ENCODE measurements at places on chromosomes 2 and 18. TPM values are rescaled to one million over a fixed set of nuclear protein-coding genes. Genes with fewer than 3 reads are reported as not detected.
A peak's percentile ranks its signal among the peaks of the same experiment; 100 is the strongest.

DNA sequence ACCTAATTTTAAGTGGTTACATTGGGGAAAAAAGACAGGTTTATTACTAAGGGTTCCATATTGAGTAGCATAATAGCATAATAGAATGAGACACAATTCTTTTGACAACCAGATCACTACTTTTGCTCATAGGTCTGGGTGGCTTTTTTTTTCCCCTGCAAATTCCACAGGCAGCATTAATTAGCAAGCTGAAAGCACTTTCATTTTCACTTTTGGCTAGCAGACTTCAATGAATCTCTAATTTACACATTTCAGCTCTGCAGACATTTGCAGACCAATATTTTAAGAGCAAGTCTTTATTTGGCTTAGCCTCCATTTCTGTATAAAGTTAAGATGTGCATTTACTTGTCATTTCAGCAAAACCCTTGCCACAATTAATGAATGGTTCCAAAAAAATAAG, 185.5 kb downstream of the NOL4 start:
- no peak for DNase-seq

GRCh38 chr2:64992990-64993389, 3.8 kb downstream of the SLC1A4 start:
- no peak for DNase-seq

DNA sequence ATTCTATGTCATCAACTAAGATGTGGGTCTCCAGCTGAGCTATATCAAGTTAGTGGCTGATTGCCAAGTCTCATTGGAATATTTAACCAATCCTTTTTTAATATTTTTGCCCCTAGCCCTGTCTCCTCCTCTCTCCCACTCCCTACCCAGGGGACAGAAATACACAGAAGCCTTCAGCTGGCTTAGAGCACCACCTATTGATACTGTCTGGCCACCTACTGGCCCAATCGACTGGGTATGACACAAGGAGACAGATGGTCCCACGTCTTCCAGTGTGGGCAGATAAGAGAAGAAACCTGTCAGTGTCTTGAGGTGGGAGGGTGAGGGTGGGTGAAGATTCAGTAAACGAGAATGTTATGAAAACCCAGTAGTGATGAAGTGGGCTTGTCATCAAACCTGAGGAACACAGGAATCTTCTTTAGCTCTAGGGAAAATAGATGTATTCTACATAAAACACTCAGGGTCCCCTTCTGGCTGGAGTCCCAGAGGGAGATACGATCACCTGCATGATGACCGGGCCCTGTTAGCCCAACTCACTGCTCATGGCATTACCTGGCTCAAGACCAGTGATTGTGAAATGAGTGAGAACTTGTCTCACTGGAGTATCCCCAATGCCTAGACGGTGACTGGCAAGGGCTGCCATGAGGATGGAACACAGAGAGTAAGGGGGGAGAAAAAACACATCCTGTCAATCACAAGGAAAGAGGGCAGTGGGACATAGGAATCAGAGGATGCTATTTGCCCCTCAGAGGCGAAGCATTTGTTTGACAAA, 26.7 kb downstream of the POLR1A start:
- DNase-seq: peak; percentile 63

DNA sequence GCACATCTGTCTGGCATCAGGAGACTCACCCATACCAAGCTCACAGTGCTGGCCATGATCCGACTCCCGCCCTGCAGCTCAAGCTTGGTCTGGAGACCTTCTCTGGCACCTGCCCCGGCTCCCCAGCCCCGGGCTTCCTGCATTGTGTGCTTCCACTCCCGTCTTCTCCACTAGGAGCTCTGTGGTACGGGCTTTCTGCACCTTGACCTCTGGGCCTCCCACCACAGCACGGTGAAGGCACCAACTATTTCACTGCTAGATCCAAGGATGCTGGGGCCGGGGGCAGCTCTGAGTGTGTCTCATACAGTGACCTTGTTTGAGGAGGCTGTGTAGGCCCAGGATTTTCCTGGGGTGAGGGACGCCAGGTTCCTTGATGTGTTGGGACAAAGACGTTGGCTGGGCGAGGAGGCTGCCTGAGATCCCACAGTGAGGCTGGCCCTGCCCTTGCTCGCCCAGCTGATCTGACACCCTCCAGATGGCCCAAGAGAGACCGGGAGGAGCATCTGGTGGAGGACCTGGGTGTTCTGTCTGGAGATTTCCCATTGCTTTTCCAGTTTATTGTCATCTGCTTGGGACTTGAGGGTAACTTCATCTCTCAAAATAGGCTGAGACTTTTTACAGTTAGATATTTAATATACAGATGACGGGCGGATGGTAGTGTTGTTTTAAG, 64.0 kb downstream of the HPCAL1 start:
- no peak for DNase-seq

DNA sequence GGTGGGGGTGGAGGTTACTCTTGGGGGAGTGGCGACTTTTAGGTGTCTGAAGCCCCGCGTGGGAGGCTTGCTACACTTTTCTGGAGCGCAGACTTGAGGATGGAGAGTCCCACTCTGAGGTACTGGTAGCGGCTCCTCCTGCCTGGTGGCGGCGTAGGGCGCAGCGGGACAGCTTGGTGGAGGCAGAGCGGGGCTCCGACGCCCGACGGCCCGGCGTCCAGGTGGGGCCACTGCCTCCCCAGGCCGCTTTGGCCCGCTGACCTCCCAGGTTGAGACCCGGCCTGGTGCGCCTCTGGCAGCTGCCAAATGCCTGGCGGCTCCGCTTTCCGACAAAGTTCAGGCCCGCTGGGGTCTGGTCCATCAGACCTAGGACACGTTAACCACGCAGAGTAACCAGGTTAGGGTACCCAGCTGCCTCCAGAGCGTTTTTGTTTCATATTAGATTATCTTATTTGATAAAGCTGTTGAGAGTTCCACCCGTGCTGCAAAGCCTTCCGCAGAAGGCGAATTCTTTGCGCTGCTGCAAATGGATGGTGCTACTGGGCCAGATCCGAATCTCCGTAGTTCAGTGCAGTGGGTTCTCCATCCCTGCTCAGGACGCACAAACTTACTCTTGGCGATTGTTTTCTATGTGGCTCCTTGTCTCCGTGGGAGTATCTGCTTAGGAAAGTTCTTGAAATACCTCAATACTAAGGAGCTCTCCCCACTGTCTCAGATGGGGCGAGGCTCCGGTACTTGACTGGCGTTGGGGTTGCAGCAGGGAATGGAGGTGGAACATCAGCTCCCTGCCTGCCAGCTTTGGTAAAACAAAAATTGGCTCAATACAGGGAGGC, 405.9 kb downstream of the XIRP2 start:
- no peak for DNase-seq

- no peak for DNase-seq
Measured at GRCh38 chr2:20953146-20953824, 90.6 kb downstream of the APOB start.

- no peak for DNase-seq
Measured at GRCh38 chr2:73252238-73253027, 18.3 kb downstream of the CCT7 start.

DNA sequence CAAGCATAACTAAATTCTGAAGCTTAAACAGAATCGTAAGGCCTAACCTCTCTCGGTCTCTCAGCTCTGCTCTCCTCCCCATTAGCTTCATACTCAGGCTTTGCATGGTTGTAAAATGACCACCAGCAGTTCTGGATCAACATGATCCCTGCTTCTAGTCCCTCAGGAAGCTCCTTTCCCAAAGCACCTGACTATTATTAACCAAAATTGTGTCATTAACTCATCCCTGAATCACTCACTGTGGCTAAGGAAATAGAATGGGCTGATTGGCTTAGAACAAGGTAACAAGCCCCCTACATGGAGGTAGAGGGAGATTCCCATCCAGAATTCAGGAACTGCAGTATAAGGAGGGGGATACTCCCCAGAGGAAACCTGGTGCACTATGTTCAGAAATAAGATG, 448.3 kb downstream of the ARHGAP15 start:
- DNase-seq: no peak

DNA sequence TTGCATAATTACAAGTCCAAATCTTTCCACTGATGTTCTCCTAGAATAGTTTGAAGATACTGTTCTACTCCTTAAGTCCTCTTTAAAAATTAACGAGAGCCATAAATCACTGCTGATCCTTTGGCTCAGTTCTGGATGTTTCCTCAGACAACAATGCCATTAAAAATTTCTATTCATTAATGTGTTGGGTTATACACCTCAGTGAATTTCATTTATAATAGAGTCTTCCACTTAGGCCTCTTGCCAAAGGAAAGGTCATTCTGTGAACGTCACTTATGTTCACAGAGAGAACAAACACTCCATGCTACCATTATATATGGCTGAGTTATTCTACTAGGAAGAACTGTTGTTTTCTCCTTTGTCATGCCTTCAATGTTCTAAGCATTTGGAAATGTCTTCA, 1472.3 kb upstream of the CELF4 start:
- DNase-seq: no peak

SLC23A3 gene
- 0.33 TPM for total RNA-seq

- DNase-seq: no peak
Measured at GRCh38 chr2:237424544-237424943, 10.6 kb upstream of the COL6A3 start.

ASPRV1 gene
- total RNA-seq: 0.33 TPM

- DNase-seq: peak; percentile 50
Measured at GRCh38 chr2:72114693-72115051, 33.0 kb downstream of the CYP26B1 start.

- no peak for DNase-seq
Measured at GRCh38 chr18:30684825-30685481, 357.6 kb downstream of the DSC3 start.

- DNase-seq: no peak
Measured at GRCh38 chr18:57518533-57518932, 68.0 kb downstream of the FECH start.

GRCh38 chr2:169729274-169729605, 4.4 kb upstream of the KLHL23 start:
- DNase-seq: no peak

GRCh38 chr2:132656266-132656975, 13.6 kb downstream of the LYPD1 start:
- no peak for DNase-seq

DNA sequence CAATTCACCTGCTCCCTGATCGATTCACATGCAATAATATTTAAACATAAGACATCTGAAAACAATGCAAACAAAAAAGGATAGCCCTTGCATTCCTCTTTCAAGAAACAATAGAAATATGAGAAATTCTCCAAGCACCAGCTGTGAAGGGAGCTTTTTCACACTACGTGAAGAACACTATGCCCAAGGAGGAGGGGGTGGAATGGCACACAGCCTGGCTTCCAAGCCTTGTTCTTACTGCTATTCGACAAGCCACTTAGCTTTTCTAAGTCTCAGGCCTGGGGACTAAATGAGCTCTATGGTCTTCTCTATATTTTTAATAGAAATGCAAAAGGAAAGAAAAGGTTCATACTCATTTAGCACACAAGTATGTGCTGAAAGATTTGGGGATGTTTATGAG, 92.2 kb upstream of the CHRNA1 start:
- no peak for DNase-seq
